Body of pancreas (tissue), 4 donors: ENCODE measurements at places on chromosomes 2 and 18. TPM values are rescaled to one million over a fixed set of nuclear protein-coding genes. Genes with fewer than 3 reads are reported as not detected.
A peak's percentile ranks its signal among the peaks of the same experiment; 100 is the strongest.

DNA sequence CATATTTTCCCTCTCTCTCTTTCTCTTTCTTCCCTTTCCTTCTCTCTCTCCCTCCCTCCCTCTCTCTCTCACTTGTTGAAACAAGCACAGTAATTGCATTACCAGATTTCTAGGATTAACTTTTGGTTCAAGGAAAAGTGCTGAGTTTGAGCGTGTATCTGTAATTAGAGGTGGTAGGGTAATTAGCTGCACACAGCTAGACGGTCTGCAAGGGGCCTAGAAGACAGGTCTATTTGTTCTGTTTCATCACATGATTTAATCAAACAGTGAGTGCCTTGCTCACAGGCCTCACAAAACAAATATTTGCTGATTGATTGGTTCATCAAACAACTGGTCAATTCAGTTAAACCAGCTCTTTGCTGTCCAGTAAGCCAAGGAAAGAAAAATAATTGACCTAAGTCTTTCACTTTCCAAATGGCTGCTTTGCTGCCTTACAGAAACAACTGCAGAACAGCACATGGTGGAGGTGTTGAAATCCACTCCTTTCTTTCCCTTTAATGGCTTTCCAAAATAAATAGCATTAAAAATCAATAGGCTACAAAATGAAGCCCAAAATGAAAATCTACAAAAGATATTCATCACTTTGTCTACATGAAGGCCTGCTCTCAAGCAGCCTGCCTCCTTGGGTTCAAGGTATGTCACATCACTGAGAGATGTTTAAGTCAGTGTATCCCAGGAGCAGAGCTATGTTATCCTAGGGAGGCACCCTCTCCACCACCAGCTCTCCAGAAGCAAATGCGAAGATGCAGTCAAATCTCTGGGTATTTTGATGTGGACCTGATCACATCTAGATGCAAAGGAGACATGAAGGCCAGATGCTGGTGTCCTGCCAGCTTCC, 264.4 kb upstream of the SIX2 start:
- DNase-seq: peak; percentile 67
- no peaks in the 10 kb centered on the region for H3K36me3 ChIP-seq
- no peaks in the 10 kb centered on the region for H3K27me3 ChIP-seq

- no peak overlapping the region for H3K4me3 ChIP-seq
- DNase-seq: no peak
- no peaks in the 10 kb centered on the region for H3K4me1 ChIP-seq
- H3K27me3 ChIP-seq: no peaks in the 10 kb centered on the region
- no peaks in the 10 kb centered on the region for H3K36me3 ChIP-seq
- H3K27ac ChIP-seq: no peak overlapping the region
These were observed 233.2 kb downstream of the CNTNAP5 start for GRCh38 chr2:124258140-124258880.

DNA sequence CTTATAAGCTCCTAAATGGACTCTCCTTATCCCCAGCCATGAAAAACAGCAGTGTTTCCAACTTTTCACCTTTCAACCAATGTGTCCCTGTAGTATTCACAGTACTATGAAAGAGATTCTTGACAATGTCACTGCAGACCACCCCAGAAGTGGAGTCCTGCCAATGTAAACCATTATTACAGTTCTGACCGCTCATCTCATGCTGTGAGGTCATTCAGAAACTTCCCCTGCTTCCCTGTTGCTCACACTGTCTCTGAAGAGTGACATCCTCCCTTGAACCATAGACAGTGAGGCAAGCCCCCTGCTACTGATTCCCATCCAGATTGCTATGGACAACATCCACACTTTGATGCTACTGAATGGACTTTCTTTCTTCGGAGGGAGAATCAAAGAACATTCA, 1523.7 kb upstream of the ACVR2A start:
- no peaks in the 10 kb centered on the region for H3K27me3 ChIP-seq
- no peak for DNase-seq
- no peak overlapping the region for H3K27ac ChIP-seq

FIGN gene
- total RNA-seq: 4.0 TPM

DNA sequence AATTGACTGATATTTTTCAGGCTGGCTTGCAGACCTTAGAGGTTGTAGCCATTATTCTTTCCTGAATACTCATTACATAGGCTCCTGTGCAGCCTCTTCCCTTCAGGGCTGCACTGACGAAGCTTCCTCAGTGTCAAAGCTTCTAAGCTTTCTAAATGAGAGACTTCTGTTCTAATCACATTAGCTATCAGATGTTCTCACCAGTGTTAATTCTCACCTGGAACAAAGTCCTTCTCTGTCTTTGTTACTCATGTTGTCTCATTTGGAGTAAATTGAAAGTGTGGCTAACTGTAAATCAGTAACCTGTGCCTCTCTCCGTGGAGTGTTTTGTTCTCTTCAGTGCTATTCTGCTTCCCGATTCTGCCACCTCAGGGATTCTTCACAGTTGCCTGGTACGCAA, 76.9 kb downstream of the MC4R start:
- H3K36me3 ChIP-seq: no peaks in the 10 kb centered on the region
- H3K27ac ChIP-seq: no peak overlapping the region
- DNase-seq: no peak
- no peak overlapping the region for H3K4me3 ChIP-seq
- no peaks in the 10 kb centered on the region for H3K27me3 ChIP-seq

- no peaks in the 10 kb centered on the region for H3K4me1 ChIP-seq
- H3K27ac ChIP-seq: no peak overlapping the region
- H3K27me3 ChIP-seq: no peaks in the 10 kb centered on the region
- H3K36me3 ChIP-seq: no peaks in the 10 kb centered on the region
- H3K4me3 ChIP-seq: no peak overlapping the region
These were observed 362.8 kb downstream of the DCDC2C start for GRCh38 chr2:4066217-4066616.

- H3K4me1 ChIP-seq: no peaks in the 10 kb centered on the region
- no peak for DNase-seq
- no peak overlapping the region for H3K4me3 ChIP-seq
- H3K27ac ChIP-seq: no peak overlapping the region
These were observed 156.1 kb downstream of the GREB1L start for GRCh38 chr18:21398121-21398520.

- H3K4me1 ChIP-seq: peaks cover 7% of the 10 kb centered on the region
- H3K27me3 ChIP-seq: no peaks in the 10 kb centered on the region
These were observed 47.0 kb downstream of the APLF start for GRCh38 chr2:68514316-68514929.

- H3K27me3 ChIP-seq: no peaks in the 10 kb centered on the region
- no peaks in the 10 kb centered on the region for H3K36me3 ChIP-seq
These were observed 67.3 kb upstream of the ST6GAL2 start for GRCh38 chr2:106953236-106953635.

- H3K4me3 ChIP-seq: no peak overlapping the region
- H3K27ac ChIP-seq: no peak overlapping the region
- H3K27me3 ChIP-seq: no peaks in the 10 kb centered on the region
- DNase-seq: no peak
- H3K36me3 ChIP-seq: peaks cover 1% of the 10 kb centered on the region
These were observed 99.0 kb upstream of the MCFD2 start for GRCh38 chr2:47014564-47015051.

AKAIN1 gene
- total RNA-seq: 3.1 TPM

DNA sequence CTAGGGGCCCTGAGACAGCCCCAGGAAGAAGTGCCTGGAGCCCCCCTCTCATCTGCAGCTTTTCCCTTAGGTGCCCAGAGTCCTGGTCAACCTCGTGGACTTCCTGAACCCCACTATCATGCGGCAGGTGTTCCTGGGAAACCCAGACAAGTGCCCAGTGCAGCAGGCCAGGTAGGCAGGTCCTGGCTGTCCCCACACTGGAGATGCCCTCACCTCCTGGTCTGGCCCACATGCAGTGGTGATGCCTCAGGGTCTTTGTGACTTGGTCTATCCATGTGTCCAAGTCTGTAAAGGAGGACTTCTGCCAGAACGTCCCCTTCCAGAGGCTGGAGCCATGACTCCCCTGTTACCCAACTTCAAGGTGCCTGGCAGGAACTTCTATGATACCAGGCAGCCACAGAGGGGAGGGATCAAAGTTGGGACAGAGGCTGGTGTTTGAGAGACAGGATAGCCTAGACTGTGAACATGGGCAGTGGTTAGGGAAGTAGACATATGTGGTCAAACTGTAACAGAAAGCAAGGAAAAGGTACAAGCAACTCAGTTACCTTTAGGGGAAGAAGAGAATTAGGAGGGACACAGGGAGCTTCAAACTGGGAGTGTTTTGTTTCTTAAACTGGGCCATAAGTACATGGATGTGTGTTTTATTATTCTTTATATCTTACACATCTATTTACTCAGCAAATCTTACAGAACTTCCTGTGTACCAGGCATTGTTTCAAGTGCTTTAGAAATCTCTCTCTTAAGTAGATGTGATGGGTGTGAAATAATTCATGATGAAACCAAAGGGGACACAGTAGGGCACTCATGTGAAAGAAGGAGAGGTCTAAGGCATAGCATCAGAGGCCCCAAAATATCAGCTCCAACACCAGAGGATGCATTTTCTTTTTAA, 107.1 kb downstream of the PLB1 start:
- no peak overlapping the region for H3K27ac ChIP-seq
- no peak overlapping the region for H3K4me3 ChIP-seq
- no peaks in the 10 kb centered on the region for H3K4me1 ChIP-seq
- no peaks in the 10 kb centered on the region for H3K36me3 ChIP-seq

MDH1B gene
- total RNA-seq: 1.0 TPM

GRCh38 chr2:100822587-100823248, 2.8 kb downstream of the NPAS2 start:
- no peaks in the 10 kb centered on the region for H3K36me3 ChIP-seq
- peak overlapping the region; percentile 68 for H3K27ac ChIP-seq
- H3K27me3 ChIP-seq: no peaks in the 10 kb centered on the region
- H3K4me3 ChIP-seq: no peak overlapping the region

TMEM169 gene
- not detected for total RNA-seq

- no peak overlapping the region for H3K4me3 ChIP-seq
- H3K36me3 ChIP-seq: no peaks in the 10 kb centered on the region
- peaks cover 8% of the 10 kb centered on the region for H3K4me1 ChIP-seq
- no peak for DNase-seq
- no peaks in the 10 kb centered on the region for H3K27me3 ChIP-seq
These were observed 157.4 kb downstream of the TAF4B start for GRCh38 chr18:26383454-26384270.

MATN3 gene
- total RNA-seq: not detected

DNA sequence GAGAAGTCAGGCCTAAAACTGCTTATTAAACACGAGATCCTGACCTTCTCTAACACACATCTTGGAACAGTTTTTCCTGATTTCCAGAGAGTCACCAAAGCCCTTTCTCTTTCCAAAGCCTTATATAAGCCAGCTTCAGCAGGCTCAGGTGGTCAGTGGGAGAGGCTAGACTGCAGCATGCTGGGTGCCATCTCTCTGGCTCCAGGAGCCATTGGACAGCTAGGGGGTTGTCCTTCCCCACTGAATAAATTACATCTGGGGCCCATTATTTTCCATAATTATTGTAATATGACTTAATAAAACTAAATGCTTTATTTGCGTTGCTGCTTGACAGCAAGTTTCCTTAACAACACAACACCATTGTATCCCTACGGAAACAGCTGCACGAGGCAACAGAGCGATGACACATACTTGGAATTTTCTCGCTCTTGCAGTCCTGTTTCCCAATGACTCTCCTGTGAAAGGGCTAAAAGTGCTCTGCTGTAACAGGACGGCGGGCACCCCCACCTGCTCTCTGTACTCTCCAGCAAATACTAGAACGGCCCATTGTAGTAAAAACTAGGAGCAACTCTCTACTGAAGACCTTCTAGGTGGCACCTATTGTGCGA, 160.6 kb downstream of the RNF144A start:
- H3K27ac ChIP-seq: no peak overlapping the region
- no peaks in the 10 kb centered on the region for H3K4me1 ChIP-seq
- H3K4me3 ChIP-seq: no peak overlapping the region
- no peaks in the 10 kb centered on the region for H3K36me3 ChIP-seq

NT5DC4 gene
- not detected for total RNA-seq
